Type B pancreatic cell (in vitro differentiated cells): ENCODE measurements at places on chromosomes 3 and 15. TPM values are rescaled to one million over a fixed set of nuclear protein-coding genes. Genes with fewer than 3 reads are reported as not detected.

The GREM1 gene
- total RNA-seq = 2.5 and 56.6 TPM in 2 replicates

The PIGZ gene
- total RNA-seq = 1.6 and 2.0 TPM in 2 replicates

The FBXO40 gene
- total RNA-seq = not detected in 2 replicates

The REC114 gene
- not detected in 2 replicates for total RNA-seq

The DYNLT2B gene
- 13.6 and 26.3 TPM in 2 replicates for total RNA-seq

The WWTR1 gene
- total RNA-seq = 45.4 and 65.0 TPM in 2 replicates

GRCh38 chr3:57896031-57896430 lies 112.2 kb upstream of the FLNB start:
- DNase-seq = no peak
- H3K27ac ChIP-seq = no peak overlapping the region
- H3K36me3 ChIP-seq = peaks cover 26% of the 10 kb centered on the region
- no peak overlapping the region for H3K4me3 ChIP-seq

DNA sequence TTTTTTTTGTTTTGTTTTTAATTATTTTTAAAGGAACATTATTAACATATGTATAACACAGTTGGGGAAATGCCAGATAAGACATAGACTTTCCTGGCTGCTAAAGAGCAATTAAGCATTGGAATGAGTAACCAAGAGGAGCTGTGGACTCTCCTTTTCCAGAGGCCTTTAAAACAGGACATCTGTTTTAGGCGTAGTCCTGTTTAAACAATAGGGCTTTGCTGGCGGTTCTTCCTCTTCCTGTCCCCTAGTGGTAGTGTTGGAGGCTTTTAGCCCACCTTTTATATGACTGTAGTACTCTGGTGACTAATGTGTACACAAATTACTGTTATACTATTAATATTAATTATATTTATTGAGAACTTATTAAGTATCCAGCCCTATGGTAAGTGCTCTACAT lies 81.9 kb downstream of the PPARG start:
- no peaks in the 10 kb centered on the region for H3K4me1 ChIP-seq
- DNase-seq = no peak
- H3K4me3 ChIP-seq = no peak overlapping the region
- peaks cover 9% of the 10 kb centered on the region for H3K27me3 ChIP-seq

DNA sequence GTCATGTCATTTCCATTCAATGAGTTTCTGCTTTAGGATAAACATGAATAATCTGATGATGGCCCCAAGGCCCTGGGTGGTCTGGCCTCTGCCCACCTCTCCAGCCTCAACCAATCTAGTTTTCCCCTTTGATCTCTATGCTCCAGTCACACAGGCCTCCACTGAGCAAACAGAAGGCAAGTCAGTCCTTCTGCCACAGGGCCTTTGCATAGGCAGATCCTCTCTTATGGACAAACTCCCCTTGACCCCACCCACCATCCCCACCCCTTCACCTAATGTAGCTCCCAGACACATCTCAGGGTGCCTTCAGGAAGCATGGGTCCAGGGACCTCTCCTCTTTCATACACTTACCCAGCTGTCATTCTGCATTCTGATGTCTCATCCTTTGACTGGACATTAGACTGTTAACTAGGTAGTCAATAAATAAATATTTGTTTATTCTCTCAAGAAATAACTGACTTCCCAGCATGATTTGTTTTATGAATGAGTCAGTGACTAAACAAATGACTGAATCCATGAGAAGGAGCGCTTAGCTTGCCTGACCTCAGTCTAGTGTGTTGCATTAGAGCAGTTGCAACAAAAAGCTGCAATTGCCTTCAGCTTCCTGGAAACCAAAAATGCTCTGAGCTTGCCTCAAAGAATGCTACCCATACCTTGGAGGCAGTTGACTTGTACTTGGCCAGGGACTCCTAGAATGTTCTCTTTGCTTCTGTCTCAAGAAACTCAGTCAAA lies 386.6 kb upstream of the WNT5A start:
- no peaks in the 10 kb centered on the region for H3K36me3 ChIP-seq
- H3K4me1 ChIP-seq = peaks cover 35% of the 10 kb centered on the region
- no peak overlapping the region for H3K27ac ChIP-seq
- H3K4me3 ChIP-seq = no peak overlapping the region

DNA sequence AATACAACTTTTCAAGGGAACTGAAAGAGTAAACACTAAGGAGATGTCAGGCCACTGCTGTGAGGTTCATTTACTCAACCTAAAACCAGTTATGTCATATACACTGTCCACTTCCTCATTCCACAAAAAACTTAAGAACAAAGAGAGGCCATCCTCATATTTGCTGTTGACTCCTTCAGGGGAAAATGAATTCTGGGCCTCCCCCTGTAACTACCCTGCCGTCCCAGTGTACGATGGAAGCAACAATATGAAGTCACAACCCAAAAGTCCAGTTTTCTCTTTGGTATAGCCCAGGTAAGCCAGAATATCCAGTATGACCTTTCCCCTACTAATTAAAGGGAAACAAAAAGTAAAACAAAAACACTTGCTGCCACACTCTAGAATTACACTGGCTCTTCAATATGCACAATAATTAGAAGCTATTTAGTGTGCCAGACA lies 16.2 kb downstream of the CEP152 start:
- peaks cover 11% of the 10 kb centered on the region for H3K4me1 ChIP-seq
- no peak for DNase-seq
- peaks cover 16% of the 10 kb centered on the region for H3K36me3 ChIP-seq

DNA sequence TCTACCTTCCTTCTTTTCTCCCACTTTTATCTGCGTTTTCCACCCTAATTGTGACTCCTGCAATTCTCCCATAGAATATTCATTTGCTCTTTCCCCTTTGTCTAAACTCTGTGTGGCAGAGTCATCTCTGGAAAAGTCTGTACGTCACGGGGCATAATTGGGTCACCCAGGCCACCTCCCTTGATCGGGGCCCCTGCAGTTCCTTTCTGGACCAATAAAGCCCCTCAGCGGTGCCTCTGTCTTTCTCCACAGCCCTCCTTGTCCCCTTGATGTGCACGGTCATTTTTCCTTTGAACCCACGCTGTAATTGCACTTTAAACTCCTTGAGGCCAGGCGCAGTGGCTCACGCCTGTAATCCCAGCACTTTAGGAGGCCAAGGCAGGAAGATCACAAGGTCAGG lies 10.7 kb downstream of the UPK1B start:
- no peak overlapping the region for H3K4me3 ChIP-seq
- H3K27ac ChIP-seq = peak overlapping the region; percentile 50
- H3K36me3 ChIP-seq = no peaks in the 10 kb centered on the region
- DNase-seq = no peak
- H3K4me1 ChIP-seq = no peaks in the 10 kb centered on the region

DNA sequence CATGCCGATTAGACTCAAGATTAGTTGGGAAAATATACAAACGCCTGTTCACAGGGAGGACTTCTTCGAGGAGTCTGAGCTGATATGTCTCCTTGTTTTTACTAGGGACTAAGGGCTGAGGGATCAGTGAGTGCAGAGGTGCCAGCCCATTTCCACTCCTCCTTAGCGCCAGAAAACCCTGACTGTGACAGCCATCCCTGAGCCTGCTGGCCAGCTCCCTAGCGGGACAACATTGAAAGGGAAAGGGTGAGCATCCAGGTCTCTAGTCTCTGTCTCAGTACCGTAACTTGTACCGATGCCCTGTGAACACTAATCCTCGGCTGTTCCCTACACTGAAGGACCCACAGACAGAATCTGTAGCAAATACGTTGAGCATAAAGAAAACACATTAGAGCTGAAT lies 243.4 kb downstream of the WNT5A start:
- DNase-seq = no peak
- no peaks in the 10 kb centered on the region for H3K36me3 ChIP-seq
- no peak overlapping the region for H3K27ac ChIP-seq
- no peak overlapping the region for H3K4me3 ChIP-seq

DNA sequence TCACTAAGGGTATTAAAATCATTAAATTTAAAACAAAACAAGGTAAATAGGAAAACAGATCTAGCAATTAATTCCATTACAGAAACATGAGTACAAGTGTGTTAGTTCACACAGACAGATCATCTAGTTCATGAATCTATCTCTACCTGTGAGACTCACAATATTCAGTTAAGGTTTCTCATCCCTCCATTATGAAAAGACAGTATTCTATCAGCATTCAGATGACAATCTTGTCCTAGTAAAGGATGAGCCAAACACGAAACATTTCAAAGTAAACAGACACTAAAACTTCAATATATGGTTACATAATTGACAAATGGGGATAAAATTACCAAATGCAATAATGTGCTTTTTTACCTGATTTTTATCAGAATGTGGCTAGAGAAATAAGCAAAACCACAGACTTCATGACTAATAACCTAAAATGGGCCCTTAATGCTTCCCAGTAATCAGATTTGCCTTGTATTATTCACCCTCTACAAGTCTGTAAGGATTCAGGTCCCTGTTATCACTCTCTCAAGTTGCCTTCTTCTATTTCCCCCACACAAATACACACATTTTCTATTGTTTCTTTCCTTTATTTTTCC lies 126.8 kb downstream of the DLG1 start:
- H3K27me3 ChIP-seq = no peaks in the 10 kb centered on the region
- no peaks in the 10 kb centered on the region for H3K36me3 ChIP-seq
- no peak overlapping the region for H3K4me3 ChIP-seq
- no peak for DNase-seq
- peaks cover 10% of the 10 kb centered on the region for H3K4me1 ChIP-seq
- peak overlapping the region; percentile 32 for H3K27ac ChIP-seq

DNA sequence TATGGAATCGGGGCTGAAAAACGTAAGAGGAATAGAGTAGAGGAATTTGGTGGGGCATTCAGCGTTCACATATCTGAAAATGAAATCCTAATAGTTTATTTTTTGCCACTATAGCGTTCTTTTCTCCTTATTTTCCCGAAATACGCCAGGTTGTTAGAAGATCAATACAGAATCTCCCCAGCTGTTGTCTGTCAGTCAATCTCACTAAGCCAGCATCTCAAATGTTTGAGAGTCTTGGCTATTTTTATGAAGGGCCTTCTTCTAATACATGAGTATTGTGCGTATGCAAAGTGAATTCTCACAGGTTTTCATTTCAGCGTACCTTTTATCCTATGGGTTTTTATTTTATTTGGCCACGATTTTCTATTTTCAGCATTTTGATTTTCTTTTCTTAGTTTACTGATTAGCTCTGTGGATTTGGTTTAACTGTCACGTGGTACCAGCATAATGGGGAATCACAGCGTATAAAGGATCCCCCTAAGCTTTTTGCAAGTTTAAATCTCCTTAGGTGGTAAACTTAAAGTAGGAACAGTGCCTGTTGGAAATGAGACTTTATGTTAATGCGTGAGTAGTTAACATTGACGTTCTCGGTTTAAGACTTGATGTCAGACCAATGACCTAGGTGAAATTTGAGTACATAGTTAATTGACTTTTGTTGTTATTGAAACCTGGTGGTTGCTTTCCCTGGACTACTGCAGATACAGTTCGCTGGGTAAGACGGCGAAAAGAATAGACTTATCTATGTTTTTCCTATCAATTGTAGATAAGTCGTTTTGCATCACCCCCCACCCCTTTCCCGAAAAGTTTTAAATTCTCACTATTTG lies 1.3 kb downstream of the FXR1 start:
- peak overlapping the region; percentile 96 for H3K4me3 ChIP-seq
- no peaks in the 10 kb centered on the region for H3K27me3 ChIP-seq
- peaks cover 13% of the 10 kb centered on the region for H3K36me3 ChIP-seq
- no peak for DNase-seq
- H3K27ac ChIP-seq = peak overlapping the region; percentile 92

DNA sequence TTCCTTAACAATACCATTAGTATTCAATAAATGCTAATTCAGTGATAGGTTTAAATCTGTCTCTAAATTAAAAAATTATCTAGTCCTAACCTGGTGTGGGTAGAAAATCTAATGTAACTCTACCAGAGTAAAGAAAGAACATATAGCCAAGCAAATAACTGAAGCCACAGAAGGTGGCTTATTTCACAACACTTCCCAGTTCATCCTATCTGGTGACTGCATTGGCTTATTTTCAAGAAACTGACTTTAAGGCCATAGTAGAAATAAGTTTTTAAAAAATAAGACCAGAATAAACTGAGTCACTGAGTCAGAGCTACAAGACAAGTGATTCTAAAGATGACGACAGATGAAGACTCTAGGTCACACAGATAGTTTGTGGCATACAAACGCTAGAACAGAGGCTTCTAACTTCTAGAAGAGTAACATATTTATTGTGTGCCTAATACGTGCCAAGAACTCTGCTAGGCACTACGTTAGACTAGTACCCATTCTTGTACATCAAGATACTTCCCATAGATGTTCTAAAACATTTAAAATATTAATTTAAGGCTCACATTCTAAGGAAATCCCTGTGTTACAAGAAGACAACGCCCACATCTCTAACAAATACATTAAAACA lies 25.9 kb downstream of the TMCC1 start:
- H3K27me3 ChIP-seq = no peaks in the 10 kb centered on the region
- peak overlapping the region; percentile 16 for H3K27ac ChIP-seq
- peaks cover 13% of the 10 kb centered on the region for H3K4me1 ChIP-seq
- peaks cover 28% of the 10 kb centered on the region for H3K36me3 ChIP-seq
- no peak overlapping the region for H3K4me3 ChIP-seq

DNA sequence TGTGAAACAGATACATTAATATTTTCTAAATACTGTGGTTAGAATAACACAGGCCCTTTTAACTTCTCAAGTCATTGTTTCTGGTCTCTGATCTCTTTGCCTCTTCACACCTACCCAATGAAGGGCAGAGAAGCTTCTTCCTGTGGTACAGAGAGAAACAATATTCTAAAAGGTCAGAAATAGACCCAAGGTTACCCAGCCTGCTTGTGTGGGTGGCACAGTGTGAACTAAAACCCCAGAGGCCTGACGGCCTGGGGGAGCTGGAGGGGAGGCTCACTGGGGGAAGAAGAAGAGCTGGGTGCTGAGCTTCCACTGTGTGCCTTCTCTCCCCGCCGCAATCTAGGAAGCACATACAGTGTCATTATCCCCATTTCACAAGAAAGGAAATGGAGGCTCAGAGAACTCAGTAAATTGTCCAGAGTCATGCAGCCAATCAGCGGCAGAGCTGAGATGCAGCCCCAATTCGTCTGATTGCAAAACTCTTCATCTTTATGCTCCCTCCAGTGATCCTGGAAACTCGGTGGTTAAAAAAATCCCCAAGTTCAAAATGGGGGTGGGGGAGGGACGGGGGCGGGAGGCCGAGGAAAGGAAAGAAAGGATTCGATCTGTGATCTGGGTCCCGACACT lies 64.1 kb upstream of the HEG1 start:
- H3K27me3 ChIP-seq = peaks cover 30% of the 10 kb centered on the region
- H3K27ac ChIP-seq = no peak overlapping the region
- H3K4me3 ChIP-seq = peak overlapping the region; percentile 59
- H3K36me3 ChIP-seq = peaks cover 5% of the 10 kb centered on the region
- no peak for DNase-seq
- peaks cover 43% of the 10 kb centered on the region for H3K4me1 ChIP-seq
